A549 treated with AZD2906 at 1 μM for 4 hours (cell line): ENCODE measurements at places on chromosomes 11 and 22. TPM values are rescaled to one million over a fixed set of nuclear protein-coding genes. Genes with fewer than 3 reads are reported as not detected.

Gene SERHL2
- total RNA-seq: 0.17 to 0.45 TPM (median 0.28 TPM) in 5 replicates

Gene KCNQ1OT1
- total RNA-seq: 0.04 to 0.08 TPM (median 0.05 TPM) in 5 replicates

Gene SULT4A1
- not detected in 5 replicates for total RNA-seq

Gene HEPN1
- total RNA-seq: not detected in 5 replicates

Gene TIGD3
- 0.94 to 1.3 TPM (median 1.2 TPM) in 5 replicates for total RNA-seq

Gene OR9G4
- total RNA-seq: not detected in 5 replicates

Gene ELF5
- total RNA-seq: not detected in 5 replicates

Gene CRYBA4
- total RNA-seq: not detected in 5 replicates

Gene POTEH
- not detected in 5 replicates for total RNA-seq

Gene CRYBB2
- total RNA-seq: 0.07 TPM in 1 of 5 replicates, not detected in the others

Gene MRPL17
- 88.3 to 99.9 TPM (median 90.9 TPM) in 5 replicates for total RNA-seq

Gene OR5A1
- not detected in 5 replicates for total RNA-seq

Gene ACRV1
- total RNA-seq: 0.12 TPM in 1 of 5 replicates, not detected in the others

Gene NXPE2
- 0.03 TPM in 1 of 5 replicates, not detected in the others for total RNA-seq
